Cardiac muscle cell (in vitro differentiated cells and primary cell): ENCODE measurements at places on chromosomes 16 and 17.

- no peaks in the 10 kb centered on the region for H3K27me3 ChIP-seq
- no peak overlapping the region for H3K27ac ChIP-seq
- no peaks in the 10 kb centered on the region for H3K4me1 ChIP-seq
- DNase-seq = no peak
These were observed 5.3 kb upstream of the HAS3 start for GRCh38 chr16:69100071-69100691.

- no peaks in the 10 kb centered on the region for H3K27me3 ChIP-seq
- DNase-seq = no peak
- H3K36me3 ChIP-seq = no peaks in the 10 kb centered on the region
- H3K4me1 ChIP-seq = peaks cover 5% of the 10 kb centered on the region
- no peak overlapping the region for H3K27ac ChIP-seq
- H3K4me3 ChIP-seq = no peak overlapping the region
These were observed 3.3 kb upstream of the PITPNA start for GRCh38 chr17:1565877-1566276.

DNA sequence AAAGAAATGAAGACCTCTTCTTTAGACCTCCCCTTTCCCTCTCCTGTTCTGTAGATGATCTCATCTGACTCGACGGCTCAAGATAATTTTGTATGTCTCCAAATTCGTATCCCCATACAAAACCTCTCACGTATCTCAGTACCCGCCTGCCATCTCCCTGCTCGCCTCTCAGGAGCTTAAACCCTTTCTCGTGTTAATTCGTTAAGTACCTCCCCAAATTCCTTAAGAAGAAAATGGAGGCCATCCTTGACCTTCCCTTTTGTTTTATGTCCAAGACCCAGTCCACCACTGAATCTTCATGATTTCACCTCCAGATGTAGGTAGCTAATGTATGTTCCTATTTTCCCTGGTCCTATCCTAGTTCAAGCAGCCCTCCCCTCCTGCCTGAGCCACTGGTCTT, 41.6 kb downstream of the OR3A1 start:
- no peak overlapping the region for H3K4me3 ChIP-seq
- no peak for DNase-seq
- H3K27me3 ChIP-seq = no peaks in the 10 kb centered on the region
- H3K36me3 ChIP-seq = no peaks in the 10 kb centered on the region

GRCh38 chr16:74649839-74650504, 16.7 kb downstream of the RFWD3 start:
- no peak overlapping the region for H3K27ac ChIP-seq
- H3K4me3 ChIP-seq = no peak overlapping the region
- peaks cover 23% of the 10 kb centered on the region for H3K36me3 ChIP-seq
- no peaks in the 10 kb centered on the region for H3K4me1 ChIP-seq
- no peaks in the 10 kb centered on the region for H3K27me3 ChIP-seq

GRCh38 chr17:57699751-57700219, 45.3 kb downstream of the CCDC182 start:
- peaks cover 6% of the 10 kb centered on the region for H3K4me1 ChIP-seq
- DNase-seq = no peak
- no peaks in the 10 kb centered on the region for H3K36me3 ChIP-seq
- H3K4me3 ChIP-seq = no peak overlapping the region

DNA sequence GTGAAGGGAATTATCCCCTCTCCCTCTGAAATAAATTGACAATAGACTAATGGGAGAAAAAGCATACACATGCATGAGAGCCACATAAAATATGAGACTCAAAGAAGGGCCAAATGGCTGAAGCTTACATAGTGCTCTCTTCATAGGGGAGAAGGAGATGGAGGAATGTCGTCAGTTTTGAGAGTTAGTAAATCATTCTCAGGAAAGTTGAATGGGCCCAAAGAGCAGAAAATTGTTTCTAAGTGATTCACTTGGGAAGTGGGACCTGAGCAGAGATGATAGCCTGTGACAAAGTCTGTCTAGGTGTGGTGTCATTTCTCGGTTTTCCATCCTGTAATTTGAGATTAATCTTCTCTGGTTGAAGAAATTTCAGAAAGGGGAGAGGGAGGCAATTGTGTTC, 35.0 kb downstream of the BCAS3 start:
- H3K27me3 ChIP-seq = no peaks in the 10 kb centered on the region
- no peaks in the 10 kb centered on the region for H3K36me3 ChIP-seq
- H3K4me1 ChIP-seq = no peaks in the 10 kb centered on the region
- no peak overlapping the region for H3K27ac ChIP-seq
- H3K4me3 ChIP-seq = no peak overlapping the region
